Kidney capillary endothelial cell (primary cell): ENCODE measurements at places on chromosomes 2 and 18.

GRCh38 chr18:3114451-3114850 lies 101.5 kb upstream of the LPIN2 start:
- DNase-seq, result no peak

- DNase-seq, result peak; percentile 70
These were observed 24.0 kb upstream of the CREB1 start for GRCh38 chr2:207505728-207506127.

DNA sequence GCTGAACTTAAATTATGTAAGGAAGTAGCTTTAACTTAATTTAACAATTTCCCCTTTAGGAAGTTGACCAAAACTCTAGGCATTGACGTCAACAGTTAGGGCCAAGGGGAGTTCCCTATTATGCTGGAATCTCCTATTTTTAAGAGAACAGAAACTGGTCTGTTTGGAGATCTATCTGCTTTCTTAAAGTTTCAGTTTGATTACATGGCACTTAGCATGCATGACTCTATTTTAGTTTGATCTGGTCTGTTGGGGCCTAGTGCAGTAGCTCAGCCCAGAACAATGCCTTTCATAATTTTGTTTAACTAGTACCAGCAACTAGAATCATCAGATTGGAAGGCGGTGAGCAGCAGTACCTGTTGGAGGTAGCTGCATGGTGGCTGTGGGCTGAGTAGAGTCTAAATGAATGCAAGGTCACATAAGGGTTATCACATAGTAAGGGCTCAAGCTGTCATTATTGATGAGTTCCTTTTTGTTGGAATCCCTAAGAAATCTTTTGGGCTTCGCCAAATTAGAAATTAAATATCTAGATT lies 60.5 kb upstream of the ZNG1B start:
- no peak for DNase-seq

- no peak for DNase-seq
These were observed 203.3 kb downstream of the TCF4 start for GRCh38 chr18:55384551-55385275.

GRCh38 chr2:237156031-237156856 lies 70.6 kb downstream of the COPS8 start:
- DNase-seq, result peak; percentile 32

GRCh38 chr2:102558463-102558862 lies 60.9 kb upstream of the SLC9A2 start:
- no peak for DNase-seq

GRCh38 chr2:111523009-111523408 lies 361.0 kb downstream of the ANAPC1 start:
- no peak for DNase-seq

GRCh38 chr2:237572742-237573101 lies 6.3 kb downstream of the PRLH start:
- DNase-seq, result no peak

DNA sequence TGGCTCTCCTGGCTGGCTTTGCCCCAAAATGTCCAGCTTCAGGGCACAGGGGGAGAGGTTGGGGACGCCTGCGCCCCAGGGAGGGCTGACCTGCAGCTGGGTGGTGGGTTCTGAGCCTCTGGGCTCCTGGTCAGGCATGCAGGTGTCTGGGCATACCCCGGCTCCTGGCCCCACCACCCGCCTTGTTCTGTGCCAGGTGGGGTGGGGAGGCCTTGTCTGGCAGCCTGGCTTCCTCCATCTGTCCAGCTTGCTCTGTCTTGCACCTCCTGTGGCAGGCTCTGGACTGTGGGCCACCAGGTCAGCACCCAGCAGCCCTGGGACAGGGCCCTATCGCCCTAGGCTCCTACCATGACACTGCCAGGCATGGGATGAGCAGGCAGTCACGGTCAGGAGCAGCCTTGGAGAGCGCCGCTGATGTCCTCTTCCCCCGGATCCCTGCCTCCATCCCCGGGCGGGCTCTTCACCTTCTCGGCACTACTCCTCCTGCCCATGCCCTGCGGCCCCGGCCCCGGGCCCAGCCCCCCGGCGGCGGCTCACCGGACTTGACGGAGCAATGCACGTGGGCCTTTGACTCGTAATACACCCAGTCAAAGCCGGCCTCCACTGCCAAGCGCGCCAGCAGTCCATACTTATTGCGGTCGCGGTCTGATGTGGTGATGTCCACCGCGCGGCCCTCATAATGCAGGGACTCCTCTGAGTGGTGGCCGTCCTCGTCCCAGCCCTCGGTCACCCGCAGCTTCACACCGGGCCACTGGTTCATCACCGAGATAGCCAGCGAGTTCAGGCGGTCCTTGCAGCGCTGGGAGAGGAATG lies 3.6 kb downstream of the IHH start:
- no peak for DNase-seq

- DNase-seq, result no peak
These were observed 726.3 kb downstream of the EPHA4 start for GRCh38 chr2:220845766-220846273.

GRCh38 chr18:36535202-36535935 lies 237.9 kb downstream of the FHOD3 start:
- no peak for DNase-seq

DNA sequence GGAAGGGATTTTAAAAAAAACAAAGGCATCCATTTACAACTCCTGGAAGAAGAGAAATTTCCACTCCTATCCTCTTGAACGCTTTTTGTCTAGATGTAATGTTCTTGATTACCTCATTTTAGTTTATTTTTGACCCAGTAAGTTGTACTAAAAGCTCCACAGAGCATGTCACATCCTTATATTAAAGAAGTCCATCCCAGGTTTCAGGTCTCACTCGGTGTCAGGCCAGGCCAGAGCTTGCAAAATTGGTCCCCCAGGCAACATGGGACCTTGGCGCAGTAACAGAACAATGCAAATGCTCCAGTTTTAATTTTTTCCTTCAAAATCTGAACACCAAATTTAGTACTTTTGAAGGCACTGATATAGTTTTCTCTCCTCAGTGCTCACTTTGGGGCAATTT lies 218.4 kb upstream of the REV1 start:
- DNase-seq, result no peak

GRCh38 chr2:18402-19271 lies 27.7 kb downstream of the FAM110C start:
- DNase-seq, result no peak

DNA sequence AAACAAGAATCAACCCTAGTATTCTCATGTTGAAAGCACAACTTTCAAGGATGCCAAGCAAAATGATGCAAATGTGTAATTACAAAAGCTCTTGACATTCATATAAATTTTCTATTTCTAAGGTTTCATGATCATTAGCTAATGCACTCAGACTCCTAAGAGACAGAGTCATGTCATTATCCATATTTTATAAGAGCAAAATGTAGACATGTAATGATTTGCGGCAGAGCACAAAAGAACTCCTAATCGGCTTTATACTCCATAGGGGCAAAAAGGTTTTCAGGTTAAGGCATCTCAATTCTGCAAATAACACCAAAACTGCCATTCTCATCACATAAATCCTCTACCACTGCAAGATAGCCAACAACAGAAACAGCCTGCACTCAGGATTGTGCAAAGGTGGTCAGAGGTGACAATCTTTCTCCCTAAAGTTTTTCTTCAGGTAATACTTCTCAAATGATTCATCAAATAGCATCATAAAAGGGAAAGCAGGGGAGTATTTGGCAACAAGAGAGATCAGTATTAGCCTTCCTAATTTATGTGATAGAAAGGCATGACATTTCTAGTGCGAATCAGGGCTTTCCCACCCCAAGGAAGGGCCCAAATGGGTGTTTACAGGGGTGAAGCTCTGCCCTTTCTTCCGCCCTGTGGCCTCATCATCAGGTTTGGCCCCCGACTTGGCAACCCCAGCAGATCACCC lies 64.7 kb downstream of the STK39 start:
- no peak for DNase-seq

- no peak for DNase-seq
These were observed 112.4 kb upstream of the RIOK3 start for GRCh38 chr18:23340661-23341060.

DNA sequence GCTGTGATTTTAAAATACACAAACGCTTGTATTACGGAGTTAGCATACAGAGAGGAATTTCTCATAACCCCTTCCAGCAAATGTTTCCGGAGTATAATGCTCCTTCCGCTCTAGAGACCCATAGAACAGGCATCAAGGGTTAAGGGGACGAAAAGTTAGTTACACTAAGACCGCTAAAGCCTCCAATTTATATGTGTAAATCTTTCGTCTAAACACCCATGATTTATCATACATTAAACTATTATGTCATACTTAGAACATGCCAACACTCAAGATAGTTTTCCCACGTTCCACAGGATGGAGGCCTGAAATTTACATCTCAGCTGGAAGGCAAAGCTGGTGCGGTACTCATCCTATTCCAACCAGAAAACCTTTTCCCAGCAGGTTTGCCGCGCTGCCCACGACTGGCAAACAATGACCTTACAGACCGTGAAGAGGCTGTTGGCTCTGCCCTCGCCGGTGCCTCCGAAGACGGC lies 650 bp downstream of the ORMDL1 start:
- DNase-seq, result peak; percentile 48

- no peak for DNase-seq
These were observed 24.5 kb downstream of the SLC66A2 start for GRCh38 chr18:79926715-79927606.

- DNase-seq, result no peak
These were observed 113.3 kb upstream of the ACVR1C start for GRCh38 chr2:157741819-157742484.

GRCh38 chr2:5926871-5927512 lies 234.8 kb downstream of the SOX11 start:
- DNase-seq, result no peak

GRCh38 chr2:88545118-88545517 lies 82.1 kb downstream of the EIF2AK3 start:
- no peak for DNase-seq

- no peak for DNase-seq
These were observed 300.5 kb downstream of the INSIG2 start for GRCh38 chr2:118388771-118389170.

GRCh38 chr2:110980339-110981062 lies 140.2 kb upstream of the BCL2L11 start:
- no peak for DNase-seq

GRCh38 chr18:12741351-12741750 lies 38.5 kb downstream of the PSMG2 start:
- DNase-seq, result no peak

- no peak for DNase-seq
These were observed 107.3 kb downstream of the TANC1 start for GRCh38 chr2:159075727-159076126.

DNA sequence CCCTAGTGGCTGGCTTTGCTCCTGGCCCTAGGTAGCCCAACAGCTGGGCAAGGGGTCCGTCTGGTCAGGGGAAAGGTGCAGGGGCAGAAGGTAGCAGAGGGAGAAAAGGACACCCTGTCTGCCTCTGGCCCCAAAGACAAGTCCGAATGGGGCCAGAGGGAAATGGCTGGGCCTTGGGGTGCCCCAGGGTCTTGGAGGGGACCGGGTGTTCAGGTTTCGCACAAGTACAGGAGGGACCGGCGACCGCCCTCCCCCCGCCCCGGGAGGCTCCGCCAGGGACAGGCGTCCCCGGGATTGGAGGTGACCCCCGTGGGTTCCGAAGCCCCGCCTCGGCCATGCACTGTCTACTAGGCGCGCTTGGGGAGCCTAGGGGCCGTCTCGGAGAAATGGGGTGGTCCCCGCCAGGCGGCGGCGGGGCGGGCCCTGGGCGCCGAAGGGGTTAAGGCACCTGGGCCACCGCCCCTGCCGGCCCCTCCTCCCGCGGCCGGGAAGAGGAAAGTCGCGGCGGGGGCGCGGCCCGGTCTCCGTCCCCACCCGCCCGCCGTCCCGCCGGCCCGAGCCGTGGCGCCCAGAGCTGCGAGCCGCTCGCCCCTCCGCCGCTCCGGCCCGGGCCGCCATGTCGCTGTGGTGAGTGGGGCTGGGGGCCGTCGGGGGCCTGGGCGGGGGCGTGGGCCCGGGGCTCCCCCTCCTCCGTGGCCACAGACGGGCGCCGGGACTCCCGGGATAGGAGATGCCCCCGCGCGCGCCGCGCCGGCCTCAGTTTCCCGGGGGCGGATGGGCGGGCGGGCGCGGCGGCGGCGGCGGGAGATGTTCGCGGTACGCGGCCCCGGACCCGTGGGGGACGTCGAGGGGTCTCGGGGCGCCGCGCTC lies at the start of gene B3GNT7:
B3GNT7 (plus strand) TSS at position 523 of the 870 bp plus-strand sequence; CDS start at position 617, 94 bp downstream.
- DNase-seq, result no peak

DNA sequence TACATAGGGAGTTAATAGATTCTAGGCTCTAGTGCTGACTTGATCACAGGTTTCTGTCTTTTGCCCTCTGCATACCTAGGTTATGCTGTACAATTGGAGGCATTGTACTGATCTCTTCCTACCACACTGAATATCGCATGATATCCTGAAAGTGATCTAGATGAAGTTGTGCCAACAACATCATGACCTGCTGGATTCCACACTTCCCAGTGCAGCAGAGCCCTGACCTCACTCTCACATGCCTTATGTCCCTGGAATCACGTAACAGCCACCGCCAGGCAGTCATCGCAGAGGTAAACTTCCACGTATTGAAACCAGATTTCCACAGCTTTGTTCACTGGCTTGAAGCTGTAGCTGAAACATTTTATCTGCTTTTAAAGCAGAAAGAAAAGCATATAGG lies 214.0 kb downstream of the ANKRD30B start:
- DNase-seq, result no peak

DNA sequence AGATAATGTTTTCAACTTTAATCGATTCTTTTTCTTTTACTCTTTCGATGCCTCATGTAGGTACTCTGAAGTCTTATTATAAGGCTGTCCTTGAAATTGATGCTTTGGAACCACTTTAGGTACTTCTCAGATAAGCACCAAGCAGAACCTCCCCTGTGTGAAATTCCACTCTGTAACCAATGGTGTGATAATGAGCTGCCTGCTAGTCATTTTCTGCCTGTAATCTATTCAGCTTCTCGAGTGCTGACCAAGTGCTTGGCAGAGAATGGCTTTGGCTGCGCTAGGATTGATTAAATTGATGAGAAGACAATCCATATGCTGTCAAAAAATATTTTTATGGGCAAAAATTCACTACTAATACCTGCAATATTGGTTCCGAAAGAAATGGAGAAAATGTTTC lies 132.1 kb upstream of the STON1 start:
- no peak for DNase-seq

GRCh38 chr2:213751446-213751845 lies 467.2 kb downstream of the SPAG16 start:
- DNase-seq, result no peak

DNA sequence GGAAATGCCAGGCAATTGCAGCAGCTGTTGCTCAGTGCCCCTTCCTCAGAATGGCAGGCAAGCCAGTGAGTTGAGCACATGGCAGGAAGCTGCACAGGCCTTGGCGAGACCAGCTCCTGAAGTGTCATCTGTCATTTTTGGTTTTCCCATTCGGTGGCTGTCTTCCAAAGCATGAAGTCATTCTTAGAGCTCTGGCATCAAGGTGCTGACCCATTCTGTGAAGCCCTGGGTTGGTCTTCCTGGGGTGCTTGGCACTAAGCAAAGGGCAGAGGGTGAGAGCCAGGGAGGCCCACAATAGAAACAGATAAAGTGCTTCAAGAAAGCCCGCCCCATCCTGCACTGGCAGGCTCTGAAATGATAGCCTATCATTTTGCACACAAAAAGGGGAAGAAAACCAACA lies 150.5 kb downstream of the VAPA start:
- no peak for DNase-seq

- DNase-seq, result no peak
These were observed 147.0 kb upstream of the ID2 start for GRCh38 chr2:8534729-8535468.

GRCh38 chr2:44981714-44982108 lies 27.5 kb downstream of the SIX2 start:
- DNase-seq, result peak; percentile 62
